ENCODE measurements at places on chromosomes 6 and 20.

- DNase-seq: no peak
Measured at GRCh38 chr6:150723857-150724256, 124.2 kb downstream of the PLEKHG1 start.

- no peak for DNase-seq
Measured at GRCh38 chr20:51318058-51318949, 224.2 kb downstream of the NFATC2 start.

- DNase-seq: peak; percentile 65
Measured at GRCh38 chr6:108115598-108116058, 41.1 kb upstream of the OSTM1 start.

DNA sequence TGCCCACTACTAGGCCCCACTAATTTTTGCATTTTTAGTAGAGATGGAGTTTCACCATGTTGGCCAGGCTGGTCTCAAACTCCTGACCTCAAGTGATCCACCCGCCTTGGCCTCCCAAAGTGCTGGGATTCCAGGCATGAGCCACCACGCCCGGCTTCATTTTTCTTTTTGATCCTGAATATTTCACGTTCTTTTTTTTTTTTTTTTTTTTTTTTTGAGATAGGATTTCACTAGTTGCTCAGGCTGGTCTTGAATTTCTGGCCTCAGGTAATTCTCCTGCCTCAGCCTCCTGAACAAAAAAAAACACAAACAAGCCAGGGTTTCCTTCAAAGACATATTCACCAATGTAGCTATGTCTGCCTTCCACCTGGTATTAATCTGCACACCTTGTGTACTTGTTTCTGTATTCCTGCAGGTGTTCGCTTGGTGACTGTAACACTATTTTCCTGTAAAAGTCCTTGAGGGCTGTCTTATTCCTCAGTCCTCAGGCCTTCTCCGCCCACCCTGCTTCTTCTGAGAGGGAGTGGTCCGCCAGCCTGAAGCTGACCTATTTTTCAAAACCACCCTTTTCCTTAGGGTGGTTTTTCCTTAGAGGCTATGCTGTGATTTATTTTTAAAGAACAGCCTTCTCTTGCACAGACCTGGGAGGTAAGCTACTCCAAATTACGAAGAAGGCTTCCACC, 36.1 kb upstream of the PNRC1 start:
- no peak for DNase-seq

- DNase-seq: no peak
Measured at GRCh38 chr20:36645998-36646397, at the start of gene SLA2. SLA2 (minus strand) TSS chr20:36646196; CDS start chr20:36641335, 4,861 bp downstream.

DNA sequence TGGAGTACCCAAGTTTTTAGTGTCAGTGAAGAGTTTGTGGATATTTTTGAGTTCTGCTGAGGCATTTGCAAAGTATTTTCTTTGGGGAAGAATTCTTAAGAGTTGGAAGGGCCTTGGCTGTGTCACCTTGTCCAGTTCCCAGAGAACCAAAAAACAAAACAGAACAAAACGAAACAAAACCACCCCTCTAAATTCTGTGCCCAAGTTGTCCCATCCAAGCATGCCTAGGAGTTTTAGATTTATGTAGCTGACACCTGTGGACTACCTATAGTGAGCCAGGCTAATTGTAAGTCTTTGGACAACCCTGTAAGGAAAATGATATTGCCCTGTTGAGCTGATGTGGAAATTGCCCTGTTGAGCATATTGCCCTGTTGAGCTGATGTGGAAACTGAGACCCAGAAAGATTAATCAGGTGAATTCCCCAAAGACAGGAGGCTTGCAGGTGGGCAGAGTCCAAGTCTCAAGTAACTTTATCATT, 1.0 kb upstream of the ECI2 start:
- no peak for DNase-seq

GRCh38 chr6:116330511-116330910, 40.2 kb upstream of the DSE start:
- DNase-seq: no peak

DNA sequence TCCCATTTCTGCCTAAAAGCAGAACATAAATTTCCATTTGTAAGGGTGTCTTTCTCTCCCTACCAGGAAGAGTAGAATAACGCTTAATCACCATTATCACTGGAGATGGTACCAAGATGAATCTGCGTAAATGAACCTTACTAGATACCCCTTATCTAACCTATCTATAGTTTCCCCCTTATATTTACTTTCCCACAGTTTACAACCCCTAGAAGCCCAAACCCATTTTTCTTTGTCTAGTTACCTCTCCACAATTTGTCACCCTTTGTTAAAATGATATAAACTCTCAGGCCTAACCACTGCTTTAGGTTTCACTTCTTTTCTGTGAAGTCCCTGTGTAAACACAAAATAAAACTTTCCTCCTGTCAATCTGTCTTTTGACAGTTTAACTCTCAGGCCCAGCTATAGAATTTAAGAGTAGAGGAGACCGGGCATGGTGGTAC, 45.5 kb downstream of the PCNA start:
- no peak for DNase-seq

DNA sequence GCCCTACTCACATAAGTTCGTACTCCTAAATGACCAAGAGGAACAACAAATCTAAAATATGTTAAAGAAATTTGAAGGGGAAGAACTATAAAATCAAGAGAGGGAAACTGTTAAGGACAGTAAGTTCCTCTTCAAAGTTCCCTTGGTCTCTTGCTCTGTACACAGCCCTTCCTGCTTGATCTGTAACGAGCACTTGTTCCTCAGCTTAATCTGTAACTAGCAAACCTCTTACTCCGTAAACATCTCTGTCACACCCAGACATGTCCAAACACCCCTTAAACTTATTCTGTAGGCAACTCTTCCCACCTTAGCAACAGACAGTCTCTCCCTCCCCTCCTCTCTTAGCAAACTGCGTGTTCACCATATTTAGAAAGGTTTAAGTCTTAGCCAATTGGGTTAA, 29.9 kb downstream of the PLN start:
- DNase-seq: no peak

DNA sequence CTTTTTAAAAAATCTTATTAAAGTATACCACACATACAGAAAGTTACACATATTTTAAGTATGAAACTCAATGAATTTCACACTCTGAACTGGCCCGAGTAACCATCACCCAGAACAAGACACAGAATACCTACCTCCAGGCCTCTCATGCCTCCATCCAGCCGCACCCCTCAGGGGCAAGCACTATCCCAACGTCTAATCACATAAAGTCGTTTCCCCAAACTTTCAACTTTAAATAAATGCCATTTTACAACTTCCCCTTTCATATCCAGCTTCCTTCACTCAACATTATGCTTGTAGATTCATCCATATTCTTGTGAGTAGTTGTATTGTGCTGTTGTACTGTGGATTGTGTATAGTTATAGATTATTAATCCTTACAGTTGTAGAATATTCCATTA, 539.1 kb downstream of the CD83 start:
- DNase-seq: no peak

GRCh38 chr6:156868385-156868784, 91.2 kb downstream of the ARID1B start:
- DNase-seq: no peak

DNA sequence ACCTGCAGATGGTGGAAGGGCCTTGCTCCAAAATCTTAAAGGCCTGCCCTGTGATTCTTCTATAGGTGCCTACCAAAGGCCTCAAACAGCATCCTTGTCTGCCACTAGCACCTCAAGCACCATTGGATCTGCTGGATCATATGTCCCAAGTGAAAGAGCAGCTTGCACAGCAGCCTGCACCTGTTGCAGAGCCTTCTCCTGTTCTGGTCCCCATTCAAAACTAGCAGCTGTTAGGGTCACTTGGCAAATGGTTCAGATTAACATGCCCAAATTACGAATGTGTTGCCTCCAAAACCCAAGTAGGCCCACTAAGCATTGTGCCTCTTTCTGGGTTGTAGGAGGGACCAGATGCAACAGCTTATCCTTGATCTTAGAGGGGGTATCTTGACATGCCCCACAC, 99.6 kb upstream of the F13A1 start:
- DNase-seq: no peak

DNA sequence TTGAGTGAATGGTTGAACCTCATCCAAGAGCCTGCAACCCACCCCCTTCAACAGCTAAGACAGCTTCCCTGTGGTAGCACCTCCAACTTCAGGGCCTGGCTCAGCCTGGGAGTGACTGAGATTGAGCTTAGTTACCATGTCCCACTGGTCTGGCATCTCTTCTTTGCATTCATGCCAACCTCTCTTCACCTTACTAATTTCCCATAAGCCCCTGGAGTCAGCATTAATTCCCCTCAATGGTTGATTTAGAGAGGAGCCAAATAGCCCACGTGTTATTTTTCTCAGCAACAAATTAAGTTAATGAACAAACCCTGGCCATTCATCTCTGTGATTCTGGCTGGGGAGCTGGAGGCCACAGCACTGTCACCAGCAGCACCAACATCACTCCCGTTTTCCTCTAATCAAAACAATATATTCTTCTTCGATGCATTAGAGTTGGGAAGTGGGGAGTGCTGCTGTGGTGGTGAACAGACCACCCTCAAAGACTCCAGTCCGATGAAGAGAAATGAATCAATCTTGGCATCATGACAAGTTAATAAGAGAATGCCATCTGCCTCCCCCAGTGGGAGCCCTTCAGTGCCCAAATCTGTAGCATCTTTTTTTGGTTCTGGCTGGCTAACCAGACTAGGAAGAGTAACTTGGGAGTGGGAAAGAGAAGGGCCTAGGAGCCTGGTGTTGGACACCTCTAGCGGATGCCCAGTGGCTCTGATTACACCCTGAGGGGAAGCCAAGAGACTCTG, 316.9 kb upstream of the RNF24 start:
- no peak for DNase-seq

GRCh38 chr6:41713650-41714291, 21.6 kb downstream of the TFEB start:
- no peak for DNase-seq

DNA sequence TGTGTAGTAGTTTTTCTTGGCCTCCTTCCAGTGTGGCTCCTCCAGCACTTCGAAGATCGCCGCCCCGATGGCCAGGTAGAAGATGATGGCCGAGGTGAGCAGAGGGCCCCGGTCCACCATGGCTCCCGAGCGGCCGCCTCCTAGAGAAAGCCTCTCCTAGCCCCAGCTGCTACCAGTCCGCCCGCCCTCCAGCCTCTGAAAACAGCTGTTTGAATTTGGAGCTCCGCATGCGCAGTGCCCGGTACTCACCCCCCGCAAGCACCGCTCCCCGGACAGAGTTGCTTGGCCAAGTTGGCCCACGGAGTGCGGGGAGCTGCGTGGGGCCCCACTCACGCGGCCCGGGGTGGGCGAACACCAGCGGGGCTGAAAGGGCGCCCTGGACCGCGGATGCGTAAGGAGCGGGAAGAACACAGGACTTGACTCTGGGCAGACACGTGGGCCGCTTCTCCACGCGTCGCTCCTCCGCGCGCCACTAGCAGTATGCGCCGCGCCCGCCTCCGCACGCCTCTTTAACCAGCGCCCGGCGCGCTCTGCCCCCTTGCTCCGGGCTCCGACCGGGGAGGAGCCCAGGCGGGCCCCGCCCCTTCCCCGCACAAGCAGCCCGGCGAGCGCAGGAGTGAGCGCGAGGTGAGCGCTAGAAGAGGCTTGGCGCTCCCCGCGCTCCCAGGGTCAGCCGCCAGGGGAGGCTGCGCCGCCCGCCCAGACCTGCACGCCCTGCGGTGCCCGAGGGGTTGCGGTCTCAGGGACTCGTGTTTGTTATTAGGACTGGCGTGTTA, at the start of gene KCNK5:
Gene KCNK5, minus strand, starts transcription at position 484 of the 776 bp plus-strand sequence. Its CDS starts 364 bp downstream, at position 120.
- DNase-seq: peak; percentile 94

- no peak for DNase-seq
Measured at GRCh38 chr6:470051-470900, 78.7 kb downstream of the IRF4 start.

DNA sequence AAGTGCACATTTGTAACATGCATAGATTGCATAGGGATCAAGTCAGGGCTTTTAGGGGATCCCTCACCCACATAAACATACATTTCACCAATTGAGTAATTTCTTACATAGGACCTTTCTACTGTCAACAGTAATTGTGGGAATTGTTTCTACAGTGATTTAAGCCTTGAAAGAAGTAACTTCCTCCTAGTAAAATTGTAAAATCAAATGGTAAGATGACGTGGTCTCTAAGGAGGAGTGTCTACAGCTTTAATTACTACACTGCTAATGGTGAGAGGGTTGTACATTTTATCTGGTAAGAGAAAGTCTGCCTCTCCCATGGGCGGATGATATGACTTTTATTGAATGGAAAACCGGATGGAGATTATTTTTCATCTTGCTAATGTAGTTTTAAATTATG, 98.0 kb downstream of the RPP40 start:
- no peak for DNase-seq

DNA sequence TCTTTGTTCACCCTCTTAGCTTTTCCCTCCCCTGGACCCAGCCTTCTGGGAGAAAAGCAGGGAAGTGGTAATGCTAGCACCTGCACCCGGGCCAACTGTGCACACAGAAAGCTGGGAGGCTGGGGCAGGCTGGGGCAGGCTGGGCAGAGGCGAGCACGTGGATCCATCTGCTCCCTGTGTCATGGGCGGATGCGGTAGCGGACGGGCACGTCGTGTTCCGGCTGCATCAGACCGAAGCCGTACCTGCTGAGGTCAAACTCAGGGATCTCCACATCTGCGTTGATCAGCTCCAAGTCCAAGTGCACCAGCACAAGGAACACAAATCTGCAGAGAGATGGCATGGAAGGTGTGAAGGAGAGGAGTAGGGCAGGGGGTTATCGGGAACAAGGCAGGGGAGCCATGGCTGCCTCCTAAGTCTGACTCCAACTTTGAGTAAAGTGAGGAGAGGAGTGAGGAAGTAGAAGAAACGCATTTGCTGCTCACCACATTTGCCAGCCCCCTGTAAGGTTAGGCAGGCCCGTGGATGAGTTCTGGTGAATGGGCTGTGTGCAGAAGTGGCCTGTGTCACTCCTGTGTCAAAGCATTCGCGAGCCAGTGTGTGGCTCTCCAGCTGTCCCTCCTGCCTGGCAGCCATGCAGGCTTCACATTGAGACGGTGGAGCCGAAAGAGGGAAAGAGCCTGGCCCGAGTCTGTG, 25.4 kb upstream of the KCNB1 start:
- DNase-seq: no peak

GRCh38 chr6:22546236-22546635, 23.1 kb upstream of the HDGFL1 start:
- no peak for DNase-seq

GRCh38 chr6:127952831-127953230, 52.0 kb upstream of the THEMIS start:
- DNase-seq: no peak

- peak; percentile 72 for DNase-seq
Measured at GRCh38 chr6:111534231-111534751, 51.3 kb upstream of the REV3L start.

DNA sequence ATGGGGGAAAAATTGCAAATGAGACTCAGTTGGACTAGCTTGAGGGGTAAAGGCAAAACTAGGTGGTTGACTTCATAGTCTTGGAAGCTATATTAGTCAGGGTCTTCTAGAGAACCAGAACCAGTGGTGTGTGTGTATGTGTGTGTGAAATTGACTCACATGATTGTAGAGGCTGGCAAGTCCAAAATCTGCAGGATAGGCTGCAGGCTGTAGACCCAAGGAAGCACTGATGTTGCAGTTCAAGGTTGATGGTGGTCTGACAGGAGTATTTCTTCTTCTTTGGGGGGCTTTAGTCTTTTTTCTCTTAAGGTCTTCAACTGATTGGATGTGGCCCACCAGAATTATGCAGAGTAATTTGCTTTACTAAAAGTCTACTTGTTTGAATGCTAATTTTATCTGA, 217.4 kb downstream of the MANEA start:
- DNase-seq: no peak

- DNase-seq: no peak
Measured at GRCh38 chr6:151118461-151119123, 121.2 kb upstream of the AKAP12 start.
